ENCODE measurements at places on chromosomes 12 and 14.
A peak's percentile ranks its signal among the peaks of the same experiment; 100 is the strongest.

DNA sequence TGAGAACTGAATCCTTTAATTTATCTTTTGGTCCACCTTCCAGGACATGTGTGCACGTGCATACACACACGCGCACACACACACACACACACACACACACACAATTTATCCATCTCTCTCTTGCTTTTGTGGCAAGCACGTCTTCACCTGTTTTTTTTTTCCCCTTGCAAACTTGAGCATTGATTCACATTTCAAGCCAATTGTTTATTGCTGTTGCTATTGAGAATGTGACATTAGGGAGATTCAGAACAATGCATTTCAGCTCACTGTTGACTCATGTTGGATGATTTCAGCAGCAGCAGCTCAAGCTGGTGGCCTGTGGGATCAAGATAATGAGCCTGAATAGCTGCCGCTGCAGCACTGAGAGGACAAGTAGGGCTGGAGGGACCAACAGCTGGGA lies 128.9 kb downstream of the SNAPC1 start:
- no peak for DNase-seq

DNA sequence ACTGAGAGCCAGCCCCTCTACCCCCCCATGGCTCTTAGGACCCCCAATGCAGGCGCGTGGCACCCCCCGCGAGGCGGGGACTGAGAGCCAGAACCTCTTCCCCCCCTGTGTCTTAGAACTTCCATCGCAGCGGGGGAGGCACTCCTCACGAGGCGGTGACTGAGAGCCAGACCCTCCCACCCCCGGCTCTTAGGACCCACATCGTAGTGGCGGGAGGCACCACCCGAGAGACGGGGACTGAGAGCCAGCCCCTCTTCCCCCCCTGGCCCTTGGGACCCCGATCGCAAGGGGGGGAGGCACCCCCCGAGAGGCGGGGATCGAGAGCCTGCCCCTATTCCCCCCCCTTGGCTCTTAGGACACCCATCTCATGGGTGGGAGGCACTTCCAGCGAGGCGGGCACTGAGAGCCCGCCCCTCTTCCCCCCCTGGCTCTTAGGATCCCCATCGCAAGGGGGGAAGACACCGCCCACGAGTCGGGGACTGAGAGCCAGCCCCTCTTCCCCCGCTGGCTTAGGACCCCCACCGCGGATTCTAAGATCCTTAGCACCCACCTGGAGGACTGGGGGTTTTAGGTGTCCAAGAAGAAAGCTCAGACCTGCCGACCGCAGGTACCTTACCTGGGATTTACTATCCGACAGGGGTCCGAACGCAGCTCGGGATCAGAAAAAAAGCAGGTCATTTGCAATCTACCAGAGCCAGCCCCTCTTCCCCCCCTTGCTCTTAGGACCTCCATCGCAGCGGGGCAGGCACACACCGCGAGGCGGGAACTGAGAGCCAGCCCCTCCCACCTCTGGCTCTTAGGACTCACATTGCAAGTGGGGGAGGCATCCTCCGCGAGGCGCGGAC lies 44.9 kb downstream of the DDX11 start:
- no peak for DNase-seq

GRCh38 chr12:84996759-84997158 lies 39.3 kb downstream of the TSPAN19 start:
- DNase-seq = no peak

GRCh38 chr12:131153956-131154355 lies 200.2 kb downstream of the ADGRD1 start:
- DNase-seq = no peak

GRCh38 chr12:115096588-115097397 lies 412.8 kb upstream of the TBX3 start:
- no peak for DNase-seq

GRCh38 chr12:42255221-42255865 lies 17.3 kb upstream of the YAF2 start:
- DNase-seq = no peak

GRCh38 chr12:65565601-65566560 lies 258.4 kb upstream of the HMGA2 start:
- no peak for DNase-seq

GRCh38 chr12:56221757-56222530 lies at the start of gene RNF41:
Gene RNF41 (minus strand): TSS chr12:56221922. CDS start chr12:56214047, 7,875 bp downstream.
- peak; percentile 89 for DNase-seq

GRCh38 chr14:74907744-74908143 lies 15.3 kb downstream of the RPS6KL1 start:
- DNase-seq = no peak

DNA sequence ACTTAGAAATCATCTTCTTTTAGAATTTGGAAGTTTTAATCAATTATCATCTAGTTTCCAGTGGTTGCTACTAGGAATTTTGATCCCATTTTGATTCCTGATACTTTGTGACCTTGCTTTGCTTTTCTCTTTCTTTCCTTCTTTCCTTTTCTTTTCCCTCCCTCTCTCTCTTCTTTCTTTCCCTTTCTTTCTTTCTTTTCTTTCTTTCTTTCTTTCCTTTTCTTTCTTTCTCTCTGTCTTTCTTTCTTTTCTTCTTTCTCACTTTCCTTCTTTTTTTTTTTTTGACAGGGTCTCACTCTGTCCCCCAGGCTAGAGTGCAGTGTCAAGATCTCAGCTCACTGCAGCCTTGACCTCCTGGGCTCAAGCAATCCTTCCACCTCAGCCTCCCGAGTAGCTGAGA lies 81.5 kb upstream of the OSBPL8 start:
- DNase-seq = no peak

DNA sequence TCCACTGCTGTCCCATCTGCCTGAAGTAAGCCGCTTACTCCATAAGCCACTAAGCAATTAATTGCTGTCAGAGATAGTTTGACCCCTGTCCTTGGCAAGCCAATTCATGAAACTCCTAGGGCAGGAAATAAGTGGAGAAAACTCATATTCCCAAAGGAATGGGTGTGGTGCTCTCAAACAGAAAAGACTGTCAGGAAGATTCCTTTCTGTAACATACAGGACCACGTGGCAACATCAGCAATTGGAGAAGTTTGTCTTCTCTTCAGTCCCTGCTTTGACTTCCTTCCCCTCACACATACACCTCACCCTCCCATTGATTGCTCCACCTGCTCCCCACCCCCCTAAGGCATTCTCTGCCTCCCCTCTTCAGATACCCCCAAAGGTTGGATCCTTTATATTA lies 36.2 kb upstream of the MDM1 start:
- DNase-seq = no peak

DNA sequence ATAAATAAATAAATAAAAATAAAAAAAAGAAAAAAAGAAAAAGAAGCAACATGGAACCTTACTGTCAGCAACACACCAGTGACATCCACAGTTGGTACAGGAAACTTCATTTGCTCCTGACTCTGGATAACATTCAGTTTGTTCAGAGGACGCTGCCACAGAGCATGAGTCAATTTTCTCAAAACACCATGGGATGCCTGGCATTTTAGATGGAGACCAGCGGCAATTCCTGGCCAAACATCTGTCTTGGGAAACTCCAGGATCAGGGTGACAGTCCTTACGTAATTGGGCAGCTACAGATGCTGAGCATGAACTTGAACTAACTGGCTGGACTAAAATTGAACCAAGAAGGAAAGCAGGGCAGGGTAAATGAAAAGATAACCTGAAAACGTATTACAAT lies 166.2 kb upstream of the CPNE8 start:
- DNase-seq = no peak

- DNase-seq = no peak
Measured at GRCh38 chr14:88452231-88452630, 66.8 kb downstream of the SPATA7 start.

Data from T-helper 1 cell (primary cell).